ENCODE measurements at places on chromosomes 16 and 17.
A peak's percentile ranks its signal among the peaks of the same experiment; 100 is the strongest.

- DNase-seq: peak; percentile 52
These were observed 12.5 kb upstream of the FAM171A2 start for GRCh38 chr17:44376124-44376523.

DNA sequence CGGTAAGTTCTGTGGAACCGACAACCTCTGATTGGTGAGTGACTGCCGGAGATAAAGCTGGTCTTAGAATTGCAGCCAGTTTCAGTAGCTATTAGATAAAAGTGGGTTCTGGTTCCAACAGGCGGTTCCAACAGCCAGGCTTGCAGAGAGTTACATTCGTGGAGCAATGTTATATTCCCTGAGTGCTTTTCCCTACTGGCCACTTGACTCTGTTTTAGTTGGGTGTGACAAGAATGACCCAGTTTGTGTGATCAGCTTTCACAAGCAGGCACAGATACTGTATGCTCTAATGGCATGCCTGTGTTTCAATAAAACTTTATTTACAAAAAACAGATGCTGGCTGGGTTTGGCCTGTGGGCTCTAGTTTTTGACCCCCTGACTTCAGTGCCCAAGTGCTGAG is 196.6 kb downstream of the SNX29 start:
- DNase-seq: no peak

GRCh38 chr16:73569266-73569980 is 521.5 kb upstream of the ZFHX3 start:
- no peak for DNase-seq

- DNase-seq: no peak
These were observed 76.7 kb downstream of the HLF start for GRCh38 chr17:55341432-55341831.

DNA sequence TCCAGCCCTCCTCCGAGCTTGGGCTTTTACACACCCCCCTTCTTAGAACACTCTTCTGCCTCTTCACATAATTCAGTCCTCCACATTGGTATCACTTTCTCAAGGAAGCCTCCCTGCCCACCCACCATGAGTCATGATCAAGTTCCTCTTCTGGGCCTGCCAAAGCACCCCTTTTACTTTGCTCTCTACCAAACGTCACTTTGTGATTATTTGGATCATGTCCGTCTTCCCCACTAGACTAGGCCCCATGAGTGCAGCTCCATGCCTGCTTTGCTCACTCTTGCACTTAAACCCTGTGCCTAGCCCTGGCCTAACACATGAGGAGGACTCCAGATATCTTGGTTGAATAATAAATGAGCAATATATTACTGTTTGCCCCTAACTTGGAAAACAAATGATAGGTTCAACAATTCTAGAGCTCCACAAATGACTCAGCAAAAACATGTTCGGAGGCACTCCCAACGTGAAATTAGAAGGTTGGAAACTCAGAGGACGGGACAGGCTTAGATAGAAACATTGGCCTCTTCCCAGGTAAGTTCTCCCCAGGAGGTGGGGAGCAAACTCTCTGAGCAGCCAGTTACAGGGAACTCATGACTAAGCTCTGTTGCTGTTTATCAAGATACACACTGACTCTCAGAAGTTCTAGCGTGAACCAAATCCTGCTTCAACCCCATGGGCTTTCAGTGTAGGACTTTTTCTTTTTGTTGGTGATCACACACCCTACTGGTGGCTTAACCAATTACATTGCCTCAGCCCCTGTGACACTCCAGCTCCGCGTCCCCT is 28.3 kb downstream of the G6PC1 start:
- DNase-seq: peak; percentile 37

DNA sequence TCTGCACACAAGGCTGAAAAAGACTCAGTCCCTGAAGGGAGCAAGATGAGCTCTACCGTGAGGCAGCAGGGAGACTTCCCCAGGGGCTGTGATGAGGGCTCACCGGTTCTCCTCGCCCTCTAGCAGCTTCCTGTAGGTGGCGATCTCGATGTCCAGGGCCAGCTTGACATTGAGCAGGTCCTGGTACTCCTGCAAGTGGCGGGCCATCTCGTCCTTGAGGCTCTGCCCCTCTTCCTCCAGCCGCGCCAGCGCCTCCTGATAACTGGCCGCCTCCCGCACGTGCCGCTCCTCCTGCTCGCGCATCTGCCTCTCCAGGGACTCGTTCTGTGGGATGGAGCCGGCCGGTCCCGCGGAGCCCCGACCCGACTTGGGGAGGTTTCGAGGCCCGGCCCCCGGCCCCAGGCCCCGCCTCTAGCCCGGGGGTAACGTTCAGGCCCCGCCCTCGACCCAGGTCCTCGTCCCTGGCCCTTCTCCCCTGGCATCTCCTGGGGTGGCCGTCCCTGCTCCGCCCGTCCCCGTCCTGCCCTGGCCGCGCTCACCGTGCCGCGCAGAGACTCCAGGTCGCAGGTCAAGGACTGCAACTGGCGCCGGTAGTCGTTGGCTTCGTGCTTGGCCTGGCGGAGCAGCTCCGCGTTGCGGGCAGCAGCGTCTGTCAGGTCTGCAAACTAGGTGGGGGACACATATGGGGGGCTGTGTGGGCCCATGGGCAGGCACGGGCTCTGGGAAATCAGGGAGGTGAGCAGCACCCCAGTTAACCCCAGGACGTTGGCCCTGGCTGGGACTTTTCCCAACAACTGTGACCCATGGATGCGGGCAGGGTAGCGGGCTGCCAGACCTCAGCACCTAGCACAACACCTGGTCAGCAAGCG is 3.9 kb downstream of the GFAP start:
- peak; percentile 55 for DNase-seq

- DNase-seq: no peak
These were observed 46.1 kb upstream of the SLC25A19 start for GRCh38 chr17:75335315-75335714.

DNA sequence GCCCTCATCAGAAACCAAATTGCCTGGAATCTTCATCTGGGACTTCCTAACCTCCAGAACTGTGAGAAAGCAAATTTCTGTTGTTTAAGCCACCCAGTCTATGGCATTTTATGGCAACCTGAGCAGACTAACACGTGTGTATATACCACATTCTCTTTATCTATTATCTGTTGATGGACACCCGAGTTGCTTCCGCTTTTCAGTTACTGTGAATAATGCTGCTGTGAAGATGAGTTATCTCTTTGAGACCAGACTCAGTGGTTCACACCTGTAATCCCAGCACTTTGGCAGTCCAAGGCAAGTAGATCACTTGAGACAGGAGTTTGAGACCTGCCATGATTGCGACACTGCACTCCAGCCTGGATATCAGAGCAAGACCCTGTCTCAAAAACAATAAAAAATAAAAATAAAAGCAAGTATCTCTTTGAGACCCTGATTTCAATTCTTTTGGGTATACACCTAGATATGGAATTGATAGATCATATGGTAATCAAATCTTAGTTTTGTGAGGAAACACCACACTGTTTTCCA is 27.2 kb upstream of the CNEP1R1 start:
- no peak for DNase-seq

- no peak for DNase-seq
These were observed 12.7 kb downstream of the TMEM11 start for GRCh38 chr17:21201298-21201595.

GRCh38 chr17:40341808-40342503 is 22.6 kb downstream of the GJD3 start:
- peak; percentile 51 for DNase-seq

GRCh38 chr17:41654678-41655607 is 30.6 kb upstream of the KRT17 start:
- DNase-seq: no peak

DNA sequence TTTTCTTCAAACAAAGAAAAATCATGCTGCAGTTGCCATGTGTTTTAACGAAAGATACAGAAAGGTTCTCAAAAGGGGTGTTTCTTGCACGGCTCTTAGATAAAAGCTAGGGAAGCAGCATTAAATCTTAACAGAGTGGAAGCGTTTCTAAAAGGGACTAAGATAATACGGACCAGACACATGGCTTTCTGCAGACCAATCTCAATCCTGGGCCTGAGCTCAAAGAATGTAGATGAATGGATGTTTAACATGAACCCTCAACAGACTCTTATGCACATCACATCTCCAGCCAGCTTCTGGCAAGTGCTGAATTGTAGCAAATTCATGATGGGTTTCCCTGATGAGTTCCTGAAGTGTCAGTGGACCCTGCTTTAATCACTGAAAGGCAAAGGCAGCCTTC is 80.2 kb upstream of the COX10 start:
- no peak for DNase-seq

DNA sequence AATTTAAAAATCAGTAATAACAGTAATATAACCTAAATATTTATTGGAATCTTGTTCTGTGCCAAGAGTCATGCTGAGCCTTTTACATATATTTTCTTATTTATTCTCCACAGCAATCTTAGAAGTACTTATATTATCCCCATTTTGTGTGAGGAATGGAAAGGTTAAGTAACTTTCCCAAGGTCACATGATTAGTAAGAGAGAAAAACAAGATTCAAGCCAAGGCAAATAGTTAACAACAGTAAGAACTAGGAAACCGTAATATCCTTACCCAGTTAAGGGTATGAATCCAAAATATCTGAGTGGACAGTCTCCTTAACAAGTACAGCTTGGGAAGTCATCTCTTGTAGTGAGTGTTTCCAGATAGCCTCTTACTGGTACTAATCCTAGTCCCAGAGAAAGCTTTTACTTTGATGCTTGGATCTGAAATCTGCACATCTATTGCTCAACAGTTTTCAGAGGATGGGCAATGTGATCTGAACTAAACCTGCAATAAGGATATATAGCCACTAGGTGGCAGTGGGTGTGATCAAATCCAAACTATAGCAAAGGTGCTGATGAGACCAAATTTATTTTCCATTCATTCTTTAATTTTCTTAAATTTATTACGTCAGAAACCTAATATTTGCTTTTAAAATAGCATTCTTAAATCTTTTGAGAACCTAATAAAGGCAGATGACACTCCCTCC is 23.3 kb downstream of the SHISA6 start:
- no peak for DNase-seq

DNA sequence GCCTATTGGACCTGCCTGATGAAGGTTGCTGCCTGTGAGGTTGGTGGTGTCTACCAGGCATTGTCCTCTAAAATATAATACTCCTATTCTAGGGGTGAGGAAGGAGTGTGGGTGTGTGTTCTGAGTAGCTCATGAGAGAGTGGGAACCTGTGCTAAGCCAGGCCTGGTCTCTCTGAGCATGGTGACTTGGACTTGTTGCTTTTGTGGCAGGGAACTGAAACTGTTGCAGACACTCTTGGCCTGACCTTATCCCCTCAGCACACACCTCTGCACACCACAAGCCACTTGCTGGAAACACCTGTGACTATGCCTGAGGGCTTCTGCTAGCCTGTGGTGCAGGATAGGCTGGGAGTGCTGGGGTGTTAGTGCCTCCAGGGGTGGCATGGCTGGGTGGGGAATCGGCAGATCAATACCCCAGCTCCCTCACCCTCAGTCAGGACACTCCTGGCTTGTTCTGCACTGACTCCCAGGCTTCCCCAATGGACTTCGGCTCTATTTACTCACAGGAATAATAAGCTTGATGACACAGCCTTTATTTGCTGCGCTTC is 29.9 kb downstream of the PLCG2 start:
- DNase-seq: peak; percentile 31

- DNase-seq: no peak
These were observed 5.6 kb downstream of the STX4 start for GRCh38 chr16:31038993-31039392.

DNA sequence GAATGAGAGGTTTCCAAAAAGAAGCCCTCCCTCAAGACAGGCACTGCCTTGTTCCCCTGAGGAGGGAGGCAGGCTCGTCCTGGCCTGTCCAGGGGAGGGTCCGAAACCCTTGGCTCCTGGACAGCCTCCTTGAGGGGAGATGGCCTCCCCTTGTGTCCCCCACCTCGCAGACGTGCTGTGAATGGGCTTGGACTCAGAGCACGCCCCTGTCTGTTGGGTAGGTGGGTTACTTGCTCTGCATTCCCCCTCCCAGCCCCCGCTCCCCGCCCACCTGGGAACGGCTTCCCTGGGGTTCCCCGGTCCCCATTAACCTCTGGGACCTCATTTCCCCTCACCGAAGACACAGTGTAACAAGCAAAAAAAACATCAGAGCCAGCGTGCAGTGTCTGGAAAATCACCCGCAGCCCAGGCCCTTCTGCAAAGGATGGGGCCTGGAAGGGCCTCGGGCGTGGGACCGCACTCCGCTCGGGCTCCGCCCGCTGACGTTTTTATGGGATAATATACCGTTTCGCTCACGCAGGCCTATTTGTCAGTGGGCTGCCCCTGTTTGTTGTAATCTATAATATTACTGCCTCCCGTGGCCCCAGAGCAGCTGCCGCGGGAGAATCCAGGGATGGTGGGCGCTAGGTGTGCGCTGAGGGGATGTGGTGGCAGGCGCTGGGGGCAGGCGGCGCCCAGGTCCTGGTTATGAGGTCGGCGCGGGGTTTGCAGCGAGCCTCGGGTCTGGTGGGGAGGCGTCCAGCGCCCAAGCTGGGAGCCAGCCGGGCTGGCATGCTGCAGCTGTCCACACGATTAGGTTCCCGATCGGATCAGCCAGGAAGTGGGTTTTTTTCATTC is 11.1 kb downstream of the BAHCC1 start:
- no peak for DNase-seq

GRCh38 chr17:73427198-73427597 is 115.4 kb upstream of the CDC42EP4 start:
- no peak for DNase-seq

GRCh38 chr17:48586355-48587258 is 3.4 kb downstream of the HOXB3 start:
- peak; percentile 53 for DNase-seq

DNA sequence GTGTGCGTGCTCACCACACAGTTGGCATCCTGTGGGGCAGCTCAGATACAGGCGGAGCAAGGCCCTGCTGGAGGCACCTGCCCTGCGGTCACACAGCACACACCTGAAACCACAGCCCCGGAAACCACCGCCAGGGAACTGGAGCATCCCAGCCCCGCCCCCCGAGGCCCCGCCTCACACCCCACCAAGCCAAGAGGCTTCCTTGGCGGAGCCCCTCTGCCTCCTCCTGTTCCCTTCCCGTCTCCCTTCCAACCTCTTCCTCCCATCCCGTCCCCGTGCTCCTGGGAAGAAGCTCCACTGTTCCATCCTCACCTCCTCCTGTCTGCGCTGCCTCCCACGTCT is 205.5 kb downstream of the NTN1 start:
- no peak for DNase-seq

DNA sequence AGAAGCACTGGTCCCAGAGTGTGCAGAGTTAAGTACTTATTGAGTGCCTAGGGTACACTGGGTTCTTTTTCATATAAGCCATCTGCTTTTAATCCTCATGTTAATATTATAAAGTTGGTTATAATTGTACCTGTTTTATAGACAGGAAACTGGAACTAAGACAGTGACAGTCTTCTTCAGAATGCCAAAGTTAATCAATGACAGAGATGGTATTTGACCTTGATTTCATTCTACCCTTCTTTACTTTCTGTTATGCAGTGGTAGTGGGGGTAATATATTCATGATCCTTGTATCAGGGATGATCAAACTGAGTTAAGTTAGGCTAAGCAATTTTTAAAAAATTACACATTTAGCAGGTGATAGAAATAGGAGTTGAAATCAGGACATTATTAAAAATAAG is 108.6 kb upstream of the GOT2 start:
- DNase-seq: no peak
